ENCODE measurements at places on chromosomes 3 and 15. TPM values are rescaled to one million over a fixed set of nuclear protein-coding genes. Genes with fewer than 3 reads are reported as not detected.

GRCh38 chr15:28889346-28889745 is 3.6 kb downstream of the APBA2 start:
- H3K36me3 ChIP-seq, result no peaks in the 10 kb centered on the region
- no peak overlapping the region for H3K4me3 ChIP-seq

The DOCK3 gene
- total RNA-seq, result 4.2 TPM

DNA sequence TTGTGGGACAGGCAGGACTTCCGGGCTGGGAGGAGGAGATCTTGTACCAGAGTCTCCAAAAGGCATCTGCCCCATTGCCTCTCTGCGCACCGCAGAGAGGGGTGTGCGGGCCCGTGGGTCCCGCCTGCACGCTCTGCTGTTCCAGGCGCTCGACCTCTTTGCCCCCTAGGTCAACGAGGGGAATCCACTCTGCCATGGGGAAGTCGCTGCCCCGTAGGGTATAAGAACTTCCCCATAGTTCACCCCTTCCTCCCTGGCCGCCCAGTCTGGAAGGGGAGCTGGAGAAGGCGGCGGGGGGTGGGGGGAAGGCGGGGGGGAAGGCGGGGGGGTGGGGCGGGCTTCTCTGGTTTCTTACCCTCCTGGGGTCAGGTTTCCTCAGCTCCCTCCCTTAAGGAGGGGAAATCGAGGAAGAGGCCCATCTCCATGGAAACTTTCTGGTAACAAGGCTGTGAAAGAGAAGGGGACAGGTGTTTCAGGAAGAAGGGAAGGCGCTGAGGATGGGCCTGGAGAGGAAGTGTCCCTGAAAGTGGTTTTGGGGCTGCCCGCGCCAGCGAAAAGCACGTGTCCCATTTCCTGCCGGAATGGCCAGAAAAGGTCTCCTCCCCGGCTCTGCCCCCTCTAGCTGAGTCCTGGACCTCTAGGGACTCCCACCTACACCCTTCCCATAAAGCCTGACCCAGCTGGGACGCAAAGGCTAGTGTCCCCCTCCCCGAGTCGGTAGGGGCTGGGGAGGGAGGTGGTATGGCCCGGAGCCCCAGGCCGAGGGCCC is 27.5 kb downstream of the NR1I2 start:
- no peaks in the 10 kb centered on the region for H3K27me3 ChIP-seq
- peak; percentile 30 for DNase-seq
- peaks cover 10% of the 10 kb centered on the region for H3K4me1 ChIP-seq

The DTWD1 gene
- 21.4 TPM for total RNA-seq

DNA sequence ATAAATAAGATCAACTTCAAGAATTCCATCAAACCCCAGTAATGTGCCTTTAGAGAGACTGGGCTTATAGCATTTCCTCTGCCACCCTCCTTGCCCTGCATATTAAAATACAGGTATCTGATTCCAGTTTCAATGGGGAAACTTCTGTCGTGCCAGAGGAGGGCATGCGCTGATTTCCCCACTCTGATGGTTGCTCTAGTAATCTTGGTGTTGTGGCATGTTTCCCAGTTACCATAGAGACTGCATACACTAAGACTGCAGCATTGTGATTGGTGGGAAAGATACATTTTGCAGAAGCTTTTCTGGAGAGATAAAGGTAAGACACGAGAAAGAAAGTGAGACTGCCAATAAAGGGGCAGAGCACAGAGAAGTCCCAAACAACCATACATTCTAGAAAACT is 225.6 kb downstream of the TIGIT start:
- no peak for DNase-seq
- peaks cover 1% of the 10 kb centered on the region for H3K36me3 ChIP-seq
- H3K4me1 ChIP-seq, result no peaks in the 10 kb centered on the region
- H3K27me3 ChIP-seq, result no peaks in the 10 kb centered on the region
- no peak overlapping the region for H3K4me3 ChIP-seq

- no peak for DNase-seq
- no peaks in the 10 kb centered on the region for H3K36me3 ChIP-seq
- H3K4me3 ChIP-seq, result no peak overlapping the region
- no peak overlapping the region for H3K27ac ChIP-seq
- H3K27me3 ChIP-seq, result peaks cover 2% of the 10 kb centered on the region
Measured at GRCh38 chr3:135084976-135085375, 289.9 kb downstream of the EPHB1 start.

- H3K4me3 ChIP-seq, result no peak overlapping the region
- peak overlapping the region; percentile 16 for H3K27ac ChIP-seq
- peaks cover 38% of the 10 kb centered on the region for H3K4me1 ChIP-seq
- H3K27me3 ChIP-seq, result no peaks in the 10 kb centered on the region
- peak; percentile 55 for DNase-seq
- H3K36me3 ChIP-seq, result no peaks in the 10 kb centered on the region
Measured at GRCh38 chr3:172094621-172095557, 55.5 kb downstream of the FNDC3B start.

The STRIT1 gene
- not detected for total RNA-seq

Measured in activated CD8-positive, alpha-beta T cell treated with anti-CD3 and anti-CD28 coated beads for 36 hours (primary cell).